H9 (cell line): ENCODE measurements at places on chromosomes 11 and 22. TPM values are rescaled to one million over a fixed set of nuclear protein-coding genes. Genes with fewer than 3 reads are reported as not detected.

Gene TNNT3
- not detected in 2 replicates for total RNA-seq

DNA sequence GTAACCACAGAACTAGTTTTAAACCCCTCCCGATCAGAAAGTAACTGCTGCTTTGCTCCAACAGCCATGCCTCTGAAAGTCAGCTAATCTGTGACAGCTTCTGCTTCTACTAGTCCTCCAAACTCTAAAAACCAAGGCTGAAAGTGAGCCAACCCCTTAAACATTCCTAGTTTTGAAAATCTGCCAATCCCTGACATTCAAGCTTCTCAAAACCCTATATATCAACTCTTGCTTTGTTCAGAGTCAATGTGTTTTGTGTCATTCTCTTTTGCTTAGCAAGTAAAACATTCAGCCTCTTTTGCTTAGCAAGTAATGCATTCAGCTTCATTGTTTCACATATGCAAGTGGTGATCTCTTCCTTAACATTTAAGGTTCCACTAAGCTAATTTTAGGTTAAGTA, 56.9 kb downstream of the ATG16L2 start:
- no peak overlapping the region for H3K27ac ChIP-seq
- no peak for DNase-seq
- H3K4me3 ChIP-seq: no peak overlapping the region
- no peaks in the 10 kb centered on the region for H3K36me3 ChIP-seq

Gene ZP1
- not detected in 2 replicates for total RNA-seq

Gene NARS2
- 28.8 and 29.7 TPM in 2 replicates for total RNA-seq

DNA sequence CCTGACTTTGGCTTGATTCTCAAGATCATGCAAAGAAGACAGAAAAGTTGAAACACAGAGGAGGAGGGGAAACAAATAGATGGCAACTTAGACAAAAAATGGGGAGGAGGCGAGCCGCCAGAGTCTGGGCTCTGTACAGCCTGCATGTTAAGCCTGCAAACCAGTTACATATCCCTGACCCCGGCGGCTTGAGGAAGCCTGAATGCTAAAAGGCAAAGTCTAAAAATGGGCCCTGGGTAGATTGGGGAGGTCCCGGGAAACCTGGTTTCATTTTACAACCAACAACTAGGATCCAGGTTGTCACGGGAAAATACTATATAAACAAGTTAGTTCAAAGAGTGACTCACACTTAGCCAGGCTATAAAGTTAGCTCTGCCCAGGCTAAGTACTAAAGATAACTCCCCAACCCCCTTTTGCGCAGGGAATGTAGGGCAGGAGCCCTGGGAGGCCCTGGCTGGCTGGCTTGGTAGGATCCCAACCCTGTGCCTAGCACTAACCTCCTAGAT, 18.8 kb upstream of the ZBTB16 start:
- no peak overlapping the region for H3K27ac ChIP-seq
- no peak for DNase-seq
- H3K27me3 ChIP-seq: no peaks in the 10 kb centered on the region
- no peaks in the 10 kb centered on the region; the same call in 1 of the 2 replicates for H3K4me1 ChIP-seq
- H3K36me3 ChIP-seq: no peaks in the 10 kb centered on the region
- no peak overlapping the region for H3K4me3 ChIP-seq

DNA sequence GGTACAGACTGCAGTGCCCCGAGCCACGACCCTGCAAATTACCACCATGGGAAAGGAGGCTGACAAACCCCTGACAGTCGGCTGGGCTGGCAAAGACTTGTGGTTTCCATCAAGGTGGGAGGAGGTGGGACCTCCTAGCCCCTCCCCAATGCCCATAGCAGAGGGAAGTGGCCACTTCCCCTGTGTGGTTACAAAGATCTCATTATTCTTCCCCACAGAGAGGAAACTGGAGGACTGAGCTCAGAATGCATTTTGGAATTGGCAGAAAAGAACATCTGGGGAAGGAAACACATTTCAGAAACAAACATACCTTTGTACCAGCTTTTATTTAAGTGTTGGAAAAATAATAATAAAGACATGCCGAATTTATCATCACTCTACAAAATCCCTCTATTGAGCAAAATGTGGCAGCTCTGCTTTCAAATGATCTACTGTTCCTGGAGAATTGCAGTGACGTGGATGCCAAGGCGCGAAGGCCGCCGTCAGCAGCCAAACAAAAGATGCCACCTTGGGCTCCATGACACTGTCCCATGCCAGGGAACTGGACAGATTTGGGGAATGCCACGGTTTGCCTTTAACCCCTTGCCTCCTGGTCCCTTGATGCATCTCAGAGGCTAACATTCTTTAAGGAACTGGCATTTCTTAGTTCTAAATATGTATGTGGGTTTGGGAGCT, 169.6 kb downstream of the CRYBB2 start:
- H3K27ac ChIP-seq: no peak overlapping the region
- no peaks in the 10 kb centered on the region for H3K36me3 ChIP-seq
- no peak overlapping the region for H3K4me3 ChIP-seq
- no peaks in the 10 kb centered on the region for H3K27me3 ChIP-seq
- no peak for DNase-seq
- H3K4me1 ChIP-seq: peaks cover 3% of the 10 kb centered on the region; the same call in 1 of the 2 replicates
